Effector memory CD4-positive, alpha-beta T cell (primary cell): ENCODE measurements at places on chromosomes 6 and 20.

GRCh38 chr6:16849988-16850680 lies 88.9 kb upstream of the ATXN1 start:
- no peak for DNase-seq

GRCh38 chr20:44151621-44152416 lies 35.2 kb downstream of the JPH2 start:
- DNase-seq: no peak

GRCh38 chr6:7636151-7636550 lies 46.2 kb downstream of the SNRNP48 start:
- DNase-seq: no peak

GRCh38 chr6:87289571-87289970 lies 32.8 kb upstream of the SMIM8 start:
- no peak for DNase-seq
